ENCODE measurements at places on chromosomes 4 and X.
A peak's percentile ranks its signal among the peaks of the same experiment; 100 is the strongest.

DNA sequence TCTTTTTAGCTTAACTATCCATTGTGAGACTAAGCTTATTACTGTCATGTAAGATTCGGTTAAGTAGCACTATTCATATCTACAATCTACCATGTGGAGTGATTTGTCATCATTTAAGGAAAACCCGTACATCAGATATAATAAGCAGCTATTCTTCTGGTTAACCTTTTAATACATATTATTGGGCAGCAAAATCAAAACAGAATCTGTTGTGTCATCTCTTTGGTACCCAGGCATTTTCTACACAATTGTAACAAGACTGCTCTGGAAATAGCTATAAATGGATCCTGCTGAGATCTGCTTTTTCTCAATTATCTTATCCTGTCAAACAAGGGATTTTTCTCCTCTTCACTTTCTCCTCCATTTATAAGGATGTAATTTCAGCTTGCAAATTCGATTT is 521.5 kb upstream of the MAGEB2 start:
- no peak for DNase-seq

DNA sequence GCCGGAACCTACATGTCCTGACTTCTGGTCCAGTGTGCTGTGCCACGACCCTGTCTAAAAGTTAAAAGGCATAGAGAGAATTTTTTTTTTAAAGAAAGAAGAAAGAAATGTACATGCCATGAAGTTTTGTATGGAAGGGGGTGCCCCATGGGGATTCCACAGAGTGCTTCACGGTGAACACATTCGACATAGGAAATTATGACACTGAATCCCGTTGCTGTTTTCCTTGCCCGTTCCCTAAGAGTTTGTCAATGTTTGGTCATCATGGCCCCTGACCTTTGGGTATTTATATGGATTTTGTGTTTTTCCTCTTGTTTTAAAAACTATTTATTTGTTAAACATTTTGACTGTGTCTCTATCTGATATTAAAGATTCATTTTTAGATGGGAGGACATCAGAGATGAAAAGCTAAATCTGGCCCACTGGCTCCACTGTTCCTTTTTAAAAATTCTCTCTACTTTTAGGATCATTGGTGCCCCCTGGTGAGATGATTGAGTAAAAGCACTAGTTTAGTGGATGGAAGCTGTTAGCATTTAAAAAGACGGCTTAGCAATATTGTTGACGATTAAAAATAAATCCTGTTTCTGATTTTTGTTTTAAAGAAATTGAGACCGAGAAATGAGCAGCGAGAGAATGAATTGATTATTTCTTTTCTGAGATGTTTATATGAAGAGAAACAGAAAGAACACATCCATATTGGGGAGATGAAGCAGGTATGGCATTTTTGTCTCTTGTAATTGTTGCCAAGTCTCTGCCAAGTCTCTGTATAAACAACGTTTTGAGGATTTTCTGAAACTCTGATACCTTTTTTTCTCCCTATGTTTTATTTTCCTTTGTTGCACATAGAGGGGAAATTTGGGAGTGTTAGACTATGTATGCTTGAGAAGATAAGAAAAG is 75.0 kb downstream of the PTTG2 start:
- peak; percentile 41 for DNase-seq

DNA sequence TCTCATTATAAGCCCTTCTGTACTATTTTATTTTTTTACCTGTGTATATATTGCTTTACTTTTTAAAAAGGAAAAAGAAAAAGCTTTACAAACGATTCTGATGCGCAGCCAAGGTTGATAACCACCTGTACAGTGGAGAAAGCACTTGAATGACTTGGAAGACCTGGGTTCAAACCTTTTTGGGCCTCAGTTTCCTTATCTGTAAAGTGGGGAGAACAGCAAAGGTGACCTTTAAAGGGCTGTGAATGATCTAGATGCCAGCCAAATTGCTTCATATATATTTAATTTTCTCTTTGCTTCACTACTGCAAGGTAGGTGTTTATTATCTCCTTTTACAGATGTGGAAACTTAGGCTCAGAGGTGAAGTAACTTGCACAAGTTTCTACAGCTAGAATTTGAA is 45.0 kb downstream of the SMC1A start:
- DNase-seq, result no peak

DNA sequence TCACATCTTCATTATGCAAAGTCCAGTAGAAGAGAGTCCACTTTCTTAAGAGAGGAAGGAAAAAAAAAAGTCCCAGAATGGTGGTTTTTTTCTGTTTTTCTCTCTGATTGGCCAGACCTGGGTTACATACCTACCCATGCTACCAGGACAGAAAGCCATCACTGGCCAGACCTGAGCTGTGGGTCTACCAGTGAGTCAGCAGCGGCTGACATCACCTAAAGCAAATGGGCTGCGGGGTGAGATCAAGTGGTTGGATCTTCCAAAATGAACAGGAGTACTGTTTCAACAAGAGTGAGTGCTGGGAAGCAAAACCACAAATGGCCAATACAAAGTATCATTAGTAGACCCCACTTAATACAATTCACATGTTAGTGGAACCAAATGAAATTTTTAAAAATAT is 1.6 kb upstream of the NDST3 start:
- DNase-seq, result no peak

DNA sequence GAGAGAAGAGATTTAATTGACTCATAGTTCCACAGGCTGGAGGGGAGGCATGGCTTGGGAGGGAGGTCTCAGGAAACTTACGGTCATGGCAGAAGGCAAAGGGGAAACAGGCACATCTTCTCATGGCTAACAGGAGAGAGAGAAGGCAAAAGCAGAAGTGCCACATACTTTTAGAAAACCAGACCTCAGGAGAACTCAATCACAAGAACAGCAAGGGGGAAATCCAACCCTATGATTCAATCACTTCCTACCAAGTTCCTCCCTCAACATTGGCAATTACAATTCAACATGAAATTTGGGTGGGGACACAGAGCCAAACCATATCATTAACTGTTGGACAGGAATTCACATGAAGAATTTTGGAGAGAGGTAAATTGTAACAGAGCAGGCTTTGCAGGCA is 485.3 kb upstream of the PITX2 start:
- DNase-seq, result no peak

GRCh38 chrX:62931625-62932024 is 419.5 kb downstream of the SPIN4 start:
- no peak for DNase-seq

GRCh38 chr4:33512397-33512796 is 2731.9 kb downstream of the ARAP2 start:
- DNase-seq, result no peak

- no peak for DNase-seq
These were observed 54.6 kb downstream of the FRMPD3 start for GRCh38 chrX:107504006-107504405.

GRCh38 chrX:7086384-7086783 is 61.1 kb upstream of the STS start:
- DNase-seq, result no peak

DNA sequence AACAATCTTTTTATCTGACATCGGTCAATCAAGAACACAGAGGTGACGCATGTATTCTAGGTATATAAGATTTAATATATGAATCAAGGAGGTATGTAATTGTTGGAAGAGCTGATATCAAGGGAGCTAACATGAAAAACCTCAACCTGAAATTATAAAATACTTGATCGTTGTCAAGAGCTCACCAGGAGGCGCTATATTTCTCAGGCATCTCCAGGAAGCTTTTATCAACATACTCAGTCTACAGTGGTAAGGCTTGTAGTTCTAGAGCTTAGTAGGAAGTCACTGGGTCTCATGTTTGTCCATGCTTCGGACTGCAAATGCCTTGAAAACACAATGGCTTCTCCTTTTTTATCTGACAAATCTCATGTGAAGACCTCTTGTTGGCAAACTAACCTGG is 156.1 kb downstream of the GRXCR1 start:
- DNase-seq, result no peak

- no peak for DNase-seq
These were observed 782.5 kb upstream of the INTU start for GRCh38 chr4:126850286-126850685.

DNA sequence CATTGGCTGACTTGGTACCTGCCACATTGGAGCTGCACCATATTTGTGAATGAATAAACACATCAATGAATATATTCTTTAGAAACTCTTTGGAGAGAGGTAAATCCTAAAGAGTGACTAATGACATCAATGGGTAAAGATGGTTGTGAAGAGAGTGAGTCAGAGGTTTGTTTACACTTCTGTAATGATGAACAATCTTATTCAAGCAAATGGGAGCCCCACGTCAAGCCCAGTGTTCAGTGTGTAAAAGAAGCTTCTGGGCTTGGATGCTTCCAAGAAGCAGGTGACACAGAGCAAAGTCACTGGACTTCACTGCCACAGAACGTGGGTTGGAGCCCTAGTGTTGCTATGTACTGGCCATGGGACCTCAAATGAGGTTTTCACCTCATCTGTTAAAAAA is 319.0 kb downstream of the STK32B start:
- no peak for DNase-seq

GRCh38 chr4:121189326-121190215 is 25.4 kb upstream of the TNIP3 start:
- DNase-seq, result no peak

- no peak for DNase-seq
These were observed 10.3 kb downstream of the GNL3L start for GRCh38 chrX:54540289-54540688.

- DNase-seq, result peak; percentile 38
These were observed 1.6 kb upstream of the ASB5 start for GRCh38 chr4:176270669-176271068.

GRCh38 chr4:73379946-73380345 is 24.1 kb upstream of the ALB start:
- DNase-seq, result no peak

GRCh38 chr4:159111416-159111815 is 8.5 kb downstream of the RAPGEF2 start:
- no peak for DNase-seq

GRCh38 chr4:26235500-26235899 is 85.3 kb upstream of the RBPJ start:
- peak; percentile 58 for DNase-seq

- DNase-seq, result no peak
These were observed 736.3 kb upstream of the PCDH7 start for GRCh38 chr4:29983890-29984289.

GRCh38 chr4:47525154-47525819 is 40.2 kb downstream of the ATP10D start:
- no peak for DNase-seq

DNA sequence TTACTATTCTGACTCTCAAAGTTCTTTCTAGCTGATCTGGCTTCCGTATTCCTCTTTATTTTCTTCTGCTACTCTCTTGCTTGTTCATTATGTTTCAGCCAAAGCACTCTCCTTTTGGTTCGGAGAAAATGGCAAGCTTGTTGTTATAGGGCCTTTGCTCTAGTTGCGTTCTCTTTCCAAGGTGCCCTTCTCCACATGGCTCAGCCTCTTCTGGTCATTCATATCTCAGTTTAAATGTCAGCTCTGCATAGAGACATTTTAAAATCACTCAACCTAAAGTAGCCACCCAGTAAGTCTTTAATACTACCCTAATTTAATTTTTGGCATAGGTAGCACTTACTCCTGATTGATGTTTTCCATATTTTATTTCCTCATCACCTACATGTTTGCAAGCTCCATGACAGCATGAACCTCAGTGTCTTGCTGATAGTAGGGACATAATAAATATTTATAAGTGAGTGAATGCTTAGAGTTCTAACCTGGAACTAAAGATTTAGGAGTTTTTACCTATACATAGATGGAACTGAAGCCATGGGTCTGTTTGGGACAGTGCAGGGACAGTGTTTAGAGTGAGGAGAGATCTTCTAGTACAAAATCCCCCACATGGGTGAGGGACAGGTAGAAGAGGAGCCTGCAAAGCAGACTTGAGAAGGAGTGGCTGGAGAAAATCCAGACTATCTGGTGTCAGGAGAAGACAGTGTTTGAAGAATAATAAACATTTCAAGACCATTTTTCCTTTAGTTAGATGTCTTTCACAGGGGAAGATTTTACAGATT is 17.9 kb downstream of the SLC30A9 start:
- no peak for DNase-seq

DNA sequence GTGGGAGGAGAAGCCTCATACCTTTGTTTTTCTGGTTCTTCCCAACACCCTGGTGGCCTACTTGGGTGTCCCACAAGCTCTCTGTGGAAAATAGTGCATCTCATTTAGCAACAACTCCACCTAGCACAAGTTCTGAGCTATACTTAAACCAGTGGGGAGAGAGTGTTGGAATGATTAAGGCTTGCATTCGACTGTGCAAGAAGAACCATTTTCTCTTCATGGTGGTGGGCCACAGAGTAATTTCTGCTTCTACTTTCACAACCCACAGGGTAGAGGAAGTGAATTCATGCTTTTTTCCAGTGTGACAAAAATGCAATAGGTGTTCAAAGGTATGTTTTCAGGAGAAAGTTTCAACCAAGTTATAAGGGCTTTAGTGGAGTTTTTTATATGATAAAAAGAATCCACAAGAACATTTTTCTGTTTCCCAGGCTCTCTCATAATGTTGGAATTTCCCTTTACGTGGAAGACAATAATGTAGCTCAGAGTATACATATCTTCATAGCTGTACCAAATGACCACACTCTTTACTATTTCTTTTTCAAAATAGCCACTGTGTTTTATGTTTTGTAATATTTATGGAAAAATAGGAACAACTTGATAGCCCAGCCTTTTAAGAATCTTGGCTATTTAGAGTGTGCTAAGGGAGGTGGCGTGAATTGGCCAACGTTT is 80.3 kb upstream of the HHIP start:
- DNase-seq, result no peak

- no peak for DNase-seq
These were observed 39.9 kb downstream of the MSX1 start for GRCh38 chr4:4899202-4899925.

- DNase-seq, result no peak
These were observed 11.7 kb downstream of the AFP start for GRCh38 chr4:73447671-73448070.

DNA sequence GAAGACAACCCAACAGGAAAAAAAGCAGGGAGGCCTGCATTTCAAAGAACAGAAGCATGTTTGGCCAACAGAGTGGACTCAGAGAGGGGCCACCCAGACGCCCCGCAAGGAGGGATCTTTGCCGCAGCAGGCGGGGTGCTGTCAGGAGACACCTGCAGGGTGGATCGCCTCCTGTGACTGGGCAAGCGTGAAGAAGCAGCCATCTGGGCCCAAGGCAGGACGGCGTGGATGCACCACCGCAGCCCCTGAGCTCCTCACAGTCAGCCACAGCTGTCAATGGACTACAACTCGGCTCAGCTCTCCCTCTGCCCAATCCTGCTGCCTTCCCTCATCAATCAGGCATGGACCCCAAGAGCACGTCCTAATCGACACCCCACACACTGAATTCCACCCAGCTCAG is 32.0 kb upstream of the MAN2B2 start:
- peak; percentile 92 for DNase-seq

DNA sequence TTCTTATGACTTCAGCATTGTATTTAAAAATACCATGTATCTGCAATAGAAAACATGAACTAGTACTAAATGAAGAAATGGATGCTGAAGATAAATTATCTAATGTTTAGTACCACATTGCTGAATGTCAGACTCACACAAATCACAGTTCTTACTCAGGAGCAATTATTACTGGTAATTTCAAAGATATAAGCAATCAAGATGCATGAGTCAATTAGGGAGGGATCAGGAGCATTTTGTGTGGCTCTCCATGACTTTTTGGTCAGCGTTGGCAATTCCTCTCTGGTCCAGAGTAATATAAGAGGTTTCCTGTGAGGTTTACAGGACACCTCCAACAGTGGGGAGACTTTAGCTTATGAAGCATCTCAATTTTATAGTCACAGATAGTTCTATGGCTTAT is 167.0 kb upstream of the PCDH7 start:
- DNase-seq, result no peak

GRCh38 chrX:20414762-20415445 is 148.2 kb upstream of the RPS6KA3 start:
- DNase-seq, result no peak

GRCh38 chr4:78018271-78019049 is 38.7 kb upstream of the FRAS1 start:
- no peak for DNase-seq

- DNase-seq, result no peak
These were observed 40.8 kb downstream of the CLCN4 start for GRCh38 chrX:10197279-10198210.

Measured in WERI-Rb-1 (cell line).